ENCODE measurements at places on chromosomes 7 and 10. TPM values are rescaled to one million over a fixed set of nuclear protein-coding genes. Genes with fewer than 3 reads are reported as not detected.

GRCh38 chr7:84117304-84117703 lies 77.3 kb downstream of the SEMA3A start:
- DNase-seq = no peak

DNA sequence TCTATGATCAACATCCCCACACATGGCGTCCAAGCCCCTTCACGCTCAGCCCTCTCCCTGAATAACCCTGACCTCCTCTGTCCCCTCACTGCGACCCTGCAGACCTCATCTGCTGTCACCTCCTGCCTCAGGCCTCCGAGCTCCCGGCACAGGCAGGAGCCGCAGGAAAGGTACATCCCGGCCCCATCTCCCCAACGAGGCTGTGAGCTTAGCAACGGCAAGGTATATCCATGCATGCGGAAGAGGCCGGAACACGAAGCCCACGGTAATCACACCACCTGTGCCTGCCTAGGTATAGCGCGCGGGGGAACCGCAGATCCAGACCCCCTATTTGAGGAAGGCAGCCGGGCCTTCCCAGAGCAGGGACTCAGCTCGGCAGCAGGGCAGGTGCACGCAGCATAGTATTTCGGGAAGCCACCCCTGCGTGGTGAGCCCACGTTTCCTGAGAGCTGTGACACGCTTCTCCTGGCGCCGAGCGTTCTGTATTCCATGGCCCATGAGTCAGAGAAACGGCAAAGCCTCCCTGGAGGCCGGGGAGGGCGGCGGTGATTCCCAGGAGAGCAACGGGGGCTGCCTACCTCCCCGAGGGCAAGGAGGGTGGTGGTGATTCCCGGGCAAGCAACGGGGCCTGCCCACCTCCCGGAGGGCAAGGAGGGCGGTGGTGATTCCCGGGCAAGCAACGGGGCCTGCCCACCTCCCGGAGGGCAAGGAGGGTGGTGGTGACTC lies 50.1 kb upstream of the DNAAF5 start:
- no peak for DNase-seq

GRCh38 chr7:138460176-138460648 lies at the start of gene TRIM24:
TSS of gene TRIM24 (plus strand) at chr7:138460259. CDS start at chr7:138460549, 290 bp downstream.
- no peak for DNase-seq

- DNase-seq = no peak
Measured at GRCh38 chr10:27658788-27659187, 86.8 kb downstream of the MKX start.

CARD11 gene
- 1.3 TPM for total RNA-seq

DNA sequence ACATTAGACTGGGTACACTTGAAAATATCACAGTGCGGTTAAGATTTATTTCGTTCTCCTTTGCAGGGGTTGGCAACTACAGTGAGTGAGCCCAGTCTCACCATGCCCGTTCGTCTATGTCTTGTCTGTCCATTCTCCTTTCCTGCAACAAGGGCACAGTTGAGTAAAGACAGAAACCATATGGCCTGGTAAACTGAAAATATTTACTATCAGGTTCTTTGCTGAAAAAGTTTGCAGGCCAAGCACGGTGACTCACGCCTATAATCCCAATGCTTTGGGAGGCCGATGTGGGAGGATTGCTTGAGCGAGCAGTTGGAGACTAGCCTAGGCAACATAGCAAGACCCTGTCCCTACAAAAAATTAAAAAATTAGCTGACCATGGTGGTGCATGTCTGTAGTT lies 11.4 kb upstream of the KCTD7 start:
- DNase-seq = no peak

DNA sequence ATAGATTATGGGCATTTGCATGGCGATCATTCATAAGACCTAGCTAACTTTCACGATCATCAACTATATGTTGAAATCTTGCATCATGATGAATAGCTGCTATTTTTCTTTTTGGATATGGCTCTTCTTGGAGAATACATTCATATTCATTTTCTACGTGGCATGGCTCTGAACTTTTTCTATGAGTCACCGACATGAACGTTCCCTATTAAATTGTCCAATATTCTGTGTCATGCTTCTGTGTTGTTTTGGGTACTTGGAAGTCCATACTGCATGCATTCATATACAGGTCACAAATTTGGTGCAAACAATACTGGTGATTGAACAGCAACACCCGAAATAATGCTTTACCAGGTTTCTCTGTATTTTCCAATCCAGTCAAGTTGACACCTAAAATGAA lies 37.9 kb upstream of the ANKRD1 start:
- DNase-seq = no peak

CCL24 gene
- total RNA-seq = not detected

PRF1 gene
- 1.4 TPM for total RNA-seq

SNX13 gene
- 102 TPM for total RNA-seq

DNA sequence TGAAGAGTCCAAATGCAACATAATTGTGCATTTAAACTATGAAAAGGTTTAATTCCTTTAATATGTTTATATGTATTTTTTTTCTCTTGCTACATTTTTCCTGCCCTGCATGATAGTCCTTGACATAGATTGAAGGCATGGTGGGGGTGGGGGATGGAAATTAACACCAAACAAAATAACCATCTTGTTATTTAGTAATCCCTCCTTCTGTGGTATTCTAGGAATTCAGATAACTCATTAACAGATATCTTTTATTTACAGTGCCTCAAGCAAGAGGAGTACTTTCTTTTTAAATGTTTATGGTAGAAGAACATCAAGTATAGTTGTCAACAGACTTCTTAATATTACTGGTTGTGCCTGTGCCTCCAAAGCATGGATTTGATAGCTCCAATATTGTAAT lies 337.6 kb upstream of the SEMA3A start:
- no peak for DNase-seq

DNA sequence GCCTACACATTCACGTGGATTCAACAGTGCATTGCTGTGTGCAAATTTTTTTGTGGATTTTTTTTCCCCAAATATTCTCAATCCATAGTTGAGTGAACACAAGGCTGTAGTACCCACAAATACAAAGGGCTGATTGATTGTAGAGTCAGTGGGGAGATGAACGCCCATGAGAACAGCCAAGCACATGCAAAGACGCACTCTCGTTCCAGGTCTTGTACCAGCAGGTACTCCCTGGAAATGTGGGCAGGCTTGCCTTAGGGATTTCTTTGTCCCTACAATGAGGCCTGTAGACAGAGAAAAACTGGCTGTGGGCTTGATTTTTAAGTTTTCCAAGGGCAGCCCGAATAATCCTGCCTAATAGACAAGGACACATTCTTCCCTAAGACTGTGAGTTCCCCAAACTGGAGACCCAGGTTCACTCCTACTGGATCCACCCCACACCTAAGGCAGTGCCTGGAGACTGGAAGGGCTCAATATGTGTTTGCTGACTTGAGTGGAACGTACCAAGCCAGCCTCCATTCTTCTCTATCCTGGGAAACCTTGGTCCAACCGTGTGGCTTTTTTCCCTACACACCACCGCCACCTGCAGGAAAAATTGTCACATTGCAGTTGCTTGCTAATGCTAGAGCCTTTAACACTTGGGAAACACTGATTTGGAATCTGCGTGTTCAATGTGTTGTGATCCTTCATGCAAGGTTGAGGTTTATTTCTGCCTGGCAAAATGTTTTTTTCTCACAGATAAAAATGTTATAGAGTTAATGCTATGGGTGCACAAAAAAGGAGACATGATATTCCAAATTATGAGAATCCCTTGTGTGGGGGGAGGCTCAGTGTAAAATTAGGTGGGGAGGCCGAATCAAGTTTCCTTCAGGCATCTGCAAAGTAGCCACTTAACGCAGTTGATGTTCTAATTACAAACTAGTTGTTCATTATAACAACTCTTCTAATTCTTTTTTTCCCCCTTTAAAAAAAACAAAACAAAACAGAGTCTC lies 49.3 kb downstream of the PPP1R17 start:
- DNase-seq = peak; percentile 49

DNA sequence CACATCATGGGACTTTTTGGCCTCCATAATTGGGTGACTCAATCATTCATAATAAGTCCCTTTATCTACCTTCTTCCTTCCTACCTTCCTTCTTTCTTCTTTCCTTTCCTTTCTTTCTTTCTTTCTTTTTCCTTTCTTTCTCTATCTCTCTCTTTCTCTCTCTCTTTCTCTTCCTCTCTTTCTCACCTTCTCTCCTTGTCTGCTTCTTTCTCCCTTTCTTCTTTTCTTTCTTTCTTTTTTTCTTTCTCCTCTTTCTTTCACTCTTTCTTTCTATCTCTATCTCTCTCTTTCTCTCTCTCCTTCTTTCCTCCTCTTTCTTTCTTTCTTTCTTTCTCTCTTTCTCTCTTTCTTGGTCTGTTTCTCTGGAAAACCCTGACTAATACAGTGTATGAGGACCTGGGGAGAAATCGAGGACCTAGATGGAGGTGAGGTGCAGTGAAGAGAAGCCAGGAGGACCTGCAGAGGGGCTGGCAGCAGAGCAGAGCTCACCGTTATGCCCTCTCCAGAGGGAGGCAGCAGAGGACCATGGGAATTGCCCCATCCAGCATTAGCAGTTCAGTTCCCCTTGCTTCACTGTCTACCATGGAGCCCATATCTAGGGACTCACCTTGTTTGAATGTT lies 52.7 kb upstream of the BTRC start:
- no peak for DNase-seq

- no peak for DNase-seq
Measured at GRCh38 chr10:43424416-43424815, 12.5 kb upstream of the ZNF487 start.

TBXAS1 gene
- 13.2 TPM for total RNA-seq

DNA sequence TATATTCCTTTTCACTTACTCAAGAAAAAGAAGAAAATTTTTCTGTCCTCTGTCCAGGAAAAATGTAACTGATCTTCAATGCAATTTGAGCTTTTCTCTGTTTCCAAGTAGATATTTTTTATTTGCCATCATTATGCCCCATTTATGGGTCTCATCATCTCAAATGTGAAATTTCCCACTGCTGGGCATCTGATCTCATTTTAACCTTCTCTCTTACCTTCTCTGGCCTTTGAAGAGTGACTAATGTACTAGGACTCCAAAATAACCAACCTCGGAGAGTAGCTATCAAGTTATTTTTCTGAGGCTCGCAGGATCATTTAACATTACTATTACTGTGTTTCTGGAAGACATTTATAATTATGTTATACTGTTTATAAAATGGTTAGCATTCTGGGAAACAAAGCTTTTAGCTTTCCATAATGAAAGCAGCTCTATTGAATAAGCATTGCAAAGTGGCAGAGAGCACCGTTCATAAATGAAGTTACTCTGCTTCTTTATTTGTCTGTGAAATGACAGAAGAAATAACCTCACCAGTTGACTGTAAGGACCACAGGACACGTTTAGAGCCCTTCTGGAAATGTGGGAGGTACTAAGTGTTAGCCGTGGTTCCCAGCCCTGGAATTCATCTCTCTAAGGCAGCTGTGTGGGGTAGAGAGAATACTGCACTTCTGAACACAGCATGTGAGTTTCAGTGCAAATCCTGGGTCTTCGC lies 33.3 kb upstream of the NMT2 start:
- no peak for DNase-seq

C10orf90 gene
- 2.6 TPM for total RNA-seq

LIPM gene
- total RNA-seq = not detected

DNA sequence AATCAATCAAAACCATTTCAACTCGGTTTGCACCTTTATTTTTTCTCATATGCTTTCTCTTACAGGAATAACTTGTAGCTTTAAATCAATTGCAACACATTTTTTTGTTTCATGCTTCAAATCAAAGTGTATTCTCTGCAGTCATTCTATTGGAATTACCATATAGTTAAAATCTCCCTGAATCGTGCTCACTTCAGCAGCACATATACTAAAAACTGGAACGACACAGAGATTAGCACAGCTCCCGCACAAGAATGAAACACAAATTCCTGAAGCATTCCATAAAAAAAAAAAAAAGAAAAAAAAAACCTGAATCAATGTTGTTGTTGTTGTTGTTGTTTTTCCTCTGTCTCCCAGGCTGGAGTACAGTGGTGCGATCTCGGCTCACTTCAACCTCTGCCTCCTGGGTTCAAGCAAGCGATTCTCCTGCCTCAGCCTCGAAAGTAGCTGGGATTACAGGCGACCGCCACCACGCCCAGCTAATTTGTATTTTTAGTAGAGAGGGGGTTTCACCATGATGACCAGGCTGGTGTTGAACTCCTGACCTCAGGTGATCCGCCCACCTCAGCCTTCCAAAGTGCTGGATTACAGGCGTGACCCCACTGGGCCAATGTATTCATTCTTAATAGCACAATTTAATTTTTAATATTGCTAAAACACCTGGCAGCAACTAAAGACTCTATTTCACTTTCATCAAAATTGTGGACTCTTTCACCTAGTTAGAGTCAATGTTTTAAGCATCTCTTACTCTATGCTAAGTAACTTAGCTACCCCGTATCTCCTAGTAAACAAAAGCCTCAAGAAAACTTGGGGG lies 26.3 kb downstream of the ANKRD61 start:
- no peak for DNase-seq

GRCh38 chr7:6271694-6272440 lies 557 bp downstream of the CYTH3 start:
- DNase-seq = peak; percentile 56

LRMDA gene
- 23.8 TPM for total RNA-seq

TFR2 gene
- 0.22 TPM for total RNA-seq

GRCh38 chr10:1126461-1126860 lies 70.3 kb downstream of the WDR37 start:
- no peak for DNase-seq

EPO gene
- total RNA-seq = not detected

DNA sequence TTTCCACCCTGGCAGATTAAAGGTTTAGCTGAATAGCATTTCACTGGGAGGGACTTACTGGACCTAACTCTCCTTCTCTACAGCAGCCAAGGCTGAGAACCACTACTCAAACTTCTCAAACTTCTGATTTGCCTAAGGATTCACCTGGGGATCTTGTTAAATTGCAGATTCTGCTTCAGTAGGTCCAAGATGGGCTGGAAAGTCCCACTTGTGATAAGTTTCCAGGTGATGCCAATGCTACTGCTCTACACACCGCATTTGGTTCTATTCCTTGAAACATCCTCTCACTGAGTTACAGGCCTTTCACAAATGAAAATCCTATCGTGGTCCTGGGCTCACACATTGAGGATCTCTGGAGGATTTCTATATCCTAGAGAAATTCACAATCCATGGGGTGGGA lies 147.9 kb downstream of the CHCHD3 start:
- no peak for DNase-seq

ODAD2 gene
- not detected for total RNA-seq

DNA sequence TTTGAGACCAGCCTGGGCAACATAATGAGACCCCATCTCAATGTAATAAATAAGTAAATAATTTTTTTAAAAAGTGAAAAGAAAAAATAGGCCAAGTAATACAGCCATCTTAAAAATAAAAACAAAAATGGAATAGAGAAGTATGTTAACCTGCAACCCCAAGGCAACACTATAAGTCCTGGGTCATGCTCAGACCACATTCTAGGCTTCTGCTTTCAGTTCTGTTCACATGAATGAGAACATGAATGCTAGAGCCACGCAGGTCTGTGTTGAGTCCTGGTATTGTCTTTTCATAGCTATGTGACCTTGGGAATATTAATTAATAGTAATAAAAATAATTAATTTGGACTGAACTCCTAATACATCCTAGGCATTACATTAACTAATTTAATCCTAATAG lies 284.0 kb downstream of the AUTS2 start:
- no peak for DNase-seq

STEAP1B gene
- not detected for total RNA-seq

- no peak for DNase-seq
Measured at GRCh38 chr10:43878386-43878785, 229.7 kb upstream of the ZNF32 start.
